ENCODE measurements at places on chromosomes 11 and 22.

DNA sequence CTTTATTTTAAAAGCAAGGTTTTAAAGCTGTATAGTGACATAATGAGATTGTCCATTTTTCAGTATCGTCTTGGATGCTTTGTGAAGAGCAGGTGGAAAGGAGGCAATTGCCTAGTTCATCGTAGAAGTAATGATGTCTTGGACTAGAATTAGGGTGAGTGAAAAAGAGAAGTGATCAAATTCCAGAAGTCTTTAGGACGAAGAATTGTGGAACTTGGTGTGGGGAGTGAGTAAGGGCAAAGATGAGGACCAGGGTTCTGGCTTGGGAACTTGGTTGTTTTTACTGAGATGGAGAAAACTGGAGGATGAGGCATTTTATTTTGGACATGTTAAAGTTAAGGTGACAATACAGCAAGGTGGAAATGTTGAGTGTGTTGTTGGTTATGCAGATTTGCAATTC is 1.2 kb downstream of the ILK start:
- peaks cover 48% of the 10 kb centered on the region for H3K4me1 ChIP-seq
- peak overlapping the region; percentile 73 for H3K4me3 ChIP-seq
- DNase-seq: no peak
- no peaks in the 10 kb centered on the region for H3K27me3 ChIP-seq
- H3K27ac ChIP-seq: peak overlapping the region; percentile 96
- H3K36me3 ChIP-seq: peaks cover 26% of the 10 kb centered on the region

GRCh38 chr22:37234736-37235711 is 9.0 kb downstream of the RAC2 start:
- no peaks in the 10 kb centered on the region for H3K27me3 ChIP-seq
- DNase-seq: no peak
- H3K4me1 ChIP-seq: peaks cover 10% of the 10 kb centered on the region
- no peak overlapping the region for H3K4me3 ChIP-seq
- H3K27ac ChIP-seq: no peak overlapping the region

DNA sequence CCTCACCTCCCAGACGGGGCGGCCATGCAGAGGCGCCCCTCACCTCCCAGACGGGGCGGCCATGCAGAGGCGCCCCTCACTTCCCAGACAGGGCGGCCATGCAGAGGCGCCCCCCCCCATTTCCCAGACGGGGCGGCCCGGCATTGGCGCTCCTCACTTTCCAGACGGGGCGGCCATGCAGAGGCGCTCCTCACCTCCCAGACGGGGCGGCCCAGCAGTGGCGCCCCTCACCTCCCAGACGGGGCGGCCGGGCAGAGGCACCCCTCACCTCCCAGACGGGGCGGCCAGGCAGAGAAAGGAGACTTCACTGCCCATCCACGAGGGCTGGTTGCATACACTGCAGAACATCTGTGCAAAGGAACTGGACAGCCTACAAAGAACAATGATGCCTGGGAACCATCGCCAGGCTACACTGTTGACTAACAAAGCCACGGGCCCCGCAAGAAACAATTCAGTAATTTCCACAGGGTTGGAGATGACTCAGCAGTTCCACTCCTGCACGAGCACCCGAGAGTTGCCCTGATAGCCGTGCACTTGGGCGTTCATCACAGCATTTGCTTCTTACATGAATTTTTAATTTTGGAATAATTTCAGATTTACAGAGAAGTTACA is 58.7 kb downstream of the CTTN start:
- no peaks in the 10 kb centered on the region for H3K4me1 ChIP-seq
- no peaks in the 10 kb centered on the region for H3K27me3 ChIP-seq
- H3K4me3 ChIP-seq: no peak overlapping the region
- no peaks in the 10 kb centered on the region for H3K36me3 ChIP-seq

GRCh38 chr11:119368121-119369034 is 13.1 kb downstream of the USP2 start:
- no peaks in the 10 kb centered on the region for H3K36me3 ChIP-seq
- H3K27ac ChIP-seq: peak overlapping the region; percentile 83
- peak; percentile 83 for DNase-seq
- peaks cover 74% of the 10 kb centered on the region for H3K4me1 ChIP-seq
- no peaks in the 10 kb centered on the region for H3K27me3 ChIP-seq
- H3K4me3 ChIP-seq: no peak overlapping the region

- H3K27ac ChIP-seq: no peak overlapping the region
- no peaks in the 10 kb centered on the region for H3K27me3 ChIP-seq
- no peaks in the 10 kb centered on the region for H3K4me1 ChIP-seq
- H3K36me3 ChIP-seq: no peaks in the 10 kb centered on the region
- no peak overlapping the region for H3K4me3 ChIP-seq
These were observed 45.3 kb upstream of the ACCSL start for GRCh38 chr11:44002191-44003093.

DNA sequence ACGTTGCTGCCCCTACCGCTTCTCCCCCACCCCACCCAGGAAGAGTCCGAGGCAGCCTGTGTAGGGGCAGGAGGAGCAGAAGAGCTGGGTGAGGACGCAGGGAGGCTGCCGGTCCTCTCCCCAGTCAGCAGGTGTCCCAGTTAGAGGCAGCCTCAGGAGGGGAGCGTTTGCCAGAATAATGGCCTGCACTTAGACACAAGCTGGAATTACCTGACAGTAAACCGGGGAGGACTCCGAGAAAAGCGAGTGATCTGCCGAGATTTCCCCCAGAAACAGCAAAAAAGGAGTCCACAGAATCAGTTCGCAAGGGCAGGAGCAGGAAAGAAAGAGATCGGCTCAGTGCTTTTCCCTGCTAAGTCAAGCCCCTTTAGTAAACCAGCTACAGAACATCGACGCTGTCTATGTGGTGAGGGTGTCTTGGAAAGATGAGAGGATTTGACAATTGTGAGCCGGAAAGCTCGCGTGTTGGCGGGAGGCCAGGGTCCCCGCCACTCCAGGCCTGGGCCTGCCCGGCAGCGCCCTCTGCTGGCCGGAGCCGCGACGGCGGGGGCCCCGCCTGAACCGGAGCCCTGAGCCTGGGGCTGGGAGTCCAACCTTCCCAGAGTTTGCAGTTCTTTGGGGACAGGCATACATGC is 17.7 kb upstream of the THRSP start:
- peaks cover 24% of the 10 kb centered on the region for H3K4me1 ChIP-seq
- DNase-seq: peak; percentile 84
- H3K4me3 ChIP-seq: no peak overlapping the region
- H3K27me3 ChIP-seq: no peaks in the 10 kb centered on the region
- H3K36me3 ChIP-seq: no peaks in the 10 kb centered on the region
- H3K27ac ChIP-seq: peak overlapping the region; percentile 56

GRCh38 chr11:87722756-87723565 is 452.3 kb downstream of the RAB38 start:
- H3K36me3 ChIP-seq: no peaks in the 10 kb centered on the region
- no peaks in the 10 kb centered on the region for H3K27me3 ChIP-seq
- H3K4me1 ChIP-seq: no peaks in the 10 kb centered on the region
- DNase-seq: no peak
- no peak overlapping the region for H3K4me3 ChIP-seq
- no peak overlapping the region for H3K27ac ChIP-seq

- H3K4me3 ChIP-seq: no peak overlapping the region
- no peak overlapping the region for H3K27ac ChIP-seq
- no peaks in the 10 kb centered on the region for H3K4me1 ChIP-seq
These were observed 560.8 kb downstream of the ETS1 start for GRCh38 chr11:128026596-128026995.

DNA sequence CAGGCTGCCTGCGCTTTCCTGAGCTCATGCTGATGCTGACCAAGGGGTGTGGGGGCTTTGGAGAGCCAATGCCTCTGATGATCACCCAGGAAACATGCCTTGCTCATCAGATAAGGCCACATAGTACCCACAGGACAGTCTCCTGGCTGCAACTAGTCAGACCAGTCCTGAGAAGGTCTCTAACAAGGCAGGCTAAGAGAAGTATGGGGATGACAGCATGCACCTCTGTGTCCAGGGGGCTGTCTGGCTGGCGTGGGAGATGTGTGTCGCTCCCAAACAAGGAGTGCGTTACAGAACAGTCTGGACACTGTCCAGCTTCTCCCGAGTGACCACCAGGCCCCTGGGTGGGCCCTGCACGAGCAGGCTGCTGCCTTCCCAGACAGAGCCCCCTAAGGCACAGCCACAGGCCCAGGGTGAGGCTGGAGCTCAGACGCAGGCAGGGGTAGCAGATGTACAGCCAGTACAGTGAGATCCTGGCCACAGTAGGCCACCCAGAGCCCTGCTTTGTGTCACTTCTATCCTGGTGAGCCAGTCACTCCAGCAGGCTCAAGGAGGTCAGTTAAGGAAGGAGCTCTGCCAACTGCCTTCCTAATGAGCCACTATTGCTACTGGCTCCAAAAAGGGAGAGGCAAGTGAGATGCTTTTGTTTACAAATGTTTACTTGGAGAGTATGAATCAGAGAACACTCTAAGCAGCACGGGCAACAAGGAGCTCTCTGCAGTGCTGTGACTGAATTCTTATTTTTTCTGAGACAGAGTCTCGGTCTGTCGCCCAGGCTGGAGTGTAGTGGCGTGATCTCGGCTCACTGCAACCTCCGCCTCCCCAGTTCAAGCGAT is 66.0 kb upstream of the CLTCL1 start:
- no peaks in the 10 kb centered on the region for H3K27me3 ChIP-seq
- H3K4me3 ChIP-seq: no peak overlapping the region
- H3K4me1 ChIP-seq: no peaks in the 10 kb centered on the region
- no peak for DNase-seq
- H3K27ac ChIP-seq: no peak overlapping the region

DNA sequence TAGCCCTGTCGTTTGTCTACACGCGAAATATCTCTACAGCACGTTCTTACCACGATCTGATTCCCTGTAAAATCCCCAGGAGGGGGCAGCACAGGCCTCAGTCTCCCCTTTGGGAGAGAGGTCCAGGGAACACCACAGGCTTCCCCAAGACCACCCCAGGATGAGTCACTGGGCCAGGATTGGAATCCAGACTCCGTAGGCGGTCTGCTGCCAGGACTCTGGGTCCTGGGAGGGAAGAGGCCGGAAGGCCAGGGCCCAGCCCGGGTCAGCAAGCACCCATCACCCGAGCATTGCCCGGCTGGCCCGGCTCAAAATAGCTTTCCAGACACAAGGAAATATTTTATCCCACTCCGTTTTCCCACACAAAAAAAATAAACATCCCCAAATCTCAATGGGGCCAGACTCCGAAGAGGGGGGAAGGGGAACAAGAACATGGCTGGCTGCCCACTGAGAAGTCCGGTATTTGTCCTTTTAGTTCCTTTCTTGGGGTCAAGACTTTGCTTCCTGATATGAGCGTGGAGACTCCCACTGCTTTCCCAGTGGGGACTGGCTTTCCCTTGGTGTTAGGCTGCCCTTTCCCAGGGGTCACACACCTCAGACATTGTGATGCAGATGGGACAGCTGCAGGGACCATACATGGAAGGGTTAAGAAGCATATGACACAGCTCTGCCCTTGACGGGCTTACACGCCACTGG is 91.3 kb downstream of the LRRC32 start:
- peak overlapping the region; percentile 26 for H3K27ac ChIP-seq
- H3K4me1 ChIP-seq: no peaks in the 10 kb centered on the region
- H3K36me3 ChIP-seq: no peaks in the 10 kb centered on the region
- H3K4me3 ChIP-seq: no peak overlapping the region
- no peak for DNase-seq
- no peaks in the 10 kb centered on the region for H3K27me3 ChIP-seq

DNA sequence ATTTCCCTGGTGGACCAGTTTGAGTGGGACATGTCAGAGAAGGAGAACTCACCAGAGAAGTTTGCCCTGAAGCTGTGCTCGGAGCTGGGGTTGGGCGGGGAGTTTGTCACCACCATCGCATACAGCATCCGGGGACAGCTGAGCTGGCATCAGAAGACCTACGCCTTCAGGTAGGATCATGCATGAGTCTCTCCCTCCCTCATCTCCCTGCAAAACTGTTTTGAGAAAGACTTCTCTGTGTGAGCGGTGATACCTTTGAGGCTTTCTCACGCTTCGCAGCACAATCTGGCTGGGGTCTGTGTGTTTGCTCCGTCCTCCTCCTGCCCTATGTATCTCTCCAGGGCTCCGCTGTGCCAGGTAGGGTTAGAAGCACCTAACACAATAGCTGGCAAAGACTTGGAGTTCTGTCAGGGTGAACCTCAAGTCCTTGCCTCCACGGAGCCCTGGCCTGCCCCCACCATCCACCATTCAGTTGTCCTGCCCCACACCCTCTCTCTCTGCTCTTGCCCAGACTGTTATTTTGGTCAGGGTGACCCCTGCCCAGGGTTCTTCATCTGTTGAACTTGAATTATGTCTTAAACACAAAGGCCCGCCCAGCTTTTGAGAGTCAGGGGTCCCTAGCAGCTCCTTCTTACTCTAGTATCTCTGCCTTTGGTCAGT is 13.4 kb downstream of the DERL3 start:
- no peak overlapping the region for H3K4me3 ChIP-seq
- H3K27me3 ChIP-seq: no peaks in the 10 kb centered on the region
- peaks cover 44% of the 10 kb centered on the region for H3K36me3 ChIP-seq
- no peaks in the 10 kb centered on the region for H3K4me1 ChIP-seq
- no peak for DNase-seq

- H3K27ac ChIP-seq: no peak overlapping the region
- H3K36me3 ChIP-seq: no peaks in the 10 kb centered on the region
- no peak for DNase-seq
These were observed 87.5 kb upstream of the RRM1 start for GRCh38 chr11:4006946-4007680.

DNA sequence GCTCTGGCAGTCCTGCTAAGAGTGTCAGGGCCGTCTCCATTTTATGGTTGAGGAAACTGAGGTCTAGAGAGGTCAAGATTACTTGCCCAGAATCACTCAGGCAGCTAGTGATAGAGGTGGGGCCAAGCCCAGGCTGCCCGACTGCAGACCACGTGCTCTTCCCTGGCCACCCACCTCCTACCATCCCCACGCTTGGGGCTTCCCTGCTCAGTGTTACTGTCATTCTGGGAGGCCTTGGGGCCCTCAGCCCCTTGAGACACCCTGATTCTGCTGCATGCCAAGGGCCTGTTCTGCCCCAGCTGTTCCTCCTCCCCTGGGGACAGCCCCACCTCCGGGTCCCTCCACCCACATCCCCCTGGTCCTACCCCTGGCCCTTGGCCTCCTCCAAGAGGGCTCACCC is 17.2 kb upstream of the TAB1 start:
- H3K27me3 ChIP-seq: no peaks in the 10 kb centered on the region
- H3K4me3 ChIP-seq: no peak overlapping the region
- H3K4me1 ChIP-seq: no peaks in the 10 kb centered on the region

DNA sequence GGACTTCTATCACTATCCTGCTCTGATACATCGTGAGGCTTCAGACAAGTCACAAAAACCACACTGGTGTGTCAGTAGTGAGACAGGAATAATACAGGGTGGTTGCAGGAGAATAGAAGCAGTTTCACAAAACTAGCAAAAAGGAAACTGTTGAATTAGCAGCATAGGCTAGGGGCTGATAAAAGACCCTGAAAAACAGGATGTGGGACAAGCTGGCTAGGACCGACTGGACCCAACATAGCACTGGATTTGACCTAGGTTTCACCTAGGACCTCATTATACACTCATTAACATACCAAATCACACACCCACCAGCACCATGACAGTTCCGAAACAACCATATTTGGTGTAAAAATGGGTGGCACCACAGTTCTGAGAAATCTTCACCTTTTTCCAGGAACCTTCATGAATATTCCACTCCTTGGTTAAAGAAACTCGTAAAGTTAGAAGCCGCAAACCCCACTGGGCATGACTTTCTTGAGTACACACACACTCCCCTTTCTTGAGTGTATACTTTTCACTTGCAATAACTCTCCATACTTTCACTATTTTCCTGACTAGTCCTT is 76.2 kb downstream of the SLC1A2 start:
- no peaks in the 10 kb centered on the region for H3K36me3 ChIP-seq
- no peak for DNase-seq
- H3K27me3 ChIP-seq: no peaks in the 10 kb centered on the region
- peaks cover 39% of the 10 kb centered on the region for H3K4me1 ChIP-seq
- H3K27ac ChIP-seq: no peak overlapping the region

- H3K36me3 ChIP-seq: no peaks in the 10 kb centered on the region
- no peak overlapping the region for H3K4me3 ChIP-seq
- no peak for DNase-seq
- H3K27me3 ChIP-seq: no peaks in the 10 kb centered on the region
- no peak overlapping the region for H3K27ac ChIP-seq
These were observed 127.1 kb downstream of the CTTN start for GRCh38 chr11:70525466-70525865.

All from body of pancreas (tissue), 4 donors.